ENCODE measurements at places on chromosomes 3 and 15.

GRCh38 chr15:50137893-50138292 lies 18.9 kb upstream of the ATP8B4 start:
- DNase-seq: no peak

GRCh38 chr3:30500666-30501399 lies 105.6 kb upstream of the TGFBR2 start:
- DNase-seq: no peak

- DNase-seq: no peak
These were observed 19.9 kb downstream of the NUP210 start for GRCh38 chr3:13400114-13400673.

GRCh38 chr3:69409831-69410230 lies 23.9 kb upstream of the FRMD4B start:
- DNase-seq: no peak

- DNase-seq: no peak
These were observed 50.6 kb downstream of the CMTM6 start for GRCh38 chr3:32452009-32452408.

GRCh38 chr3:55868347-55868746 lies 381.2 kb upstream of the WNT5A start:
- no peak for DNase-seq

GRCh38 chr3:1318296-1319005 lies 225.6 kb downstream of the CNTN6 start:
- DNase-seq: no peak

- no peak for DNase-seq
These were observed 33.3 kb upstream of the SPESP1 start for GRCh38 chr15:68897016-68897415.

GRCh38 chr3:11187681-11188080 lies 33.4 kb downstream of the HRH1 start:
- DNase-seq: no peak

GRCh38 chr15:37008205-37008604 lies 92.1 kb downstream of the MEIS2 start:
- no peak for DNase-seq

- peak; percentile 85 for DNase-seq
These were observed 951 bp downstream of the GPR62 start for GRCh38 chr3:51955893-51956770.

DNA sequence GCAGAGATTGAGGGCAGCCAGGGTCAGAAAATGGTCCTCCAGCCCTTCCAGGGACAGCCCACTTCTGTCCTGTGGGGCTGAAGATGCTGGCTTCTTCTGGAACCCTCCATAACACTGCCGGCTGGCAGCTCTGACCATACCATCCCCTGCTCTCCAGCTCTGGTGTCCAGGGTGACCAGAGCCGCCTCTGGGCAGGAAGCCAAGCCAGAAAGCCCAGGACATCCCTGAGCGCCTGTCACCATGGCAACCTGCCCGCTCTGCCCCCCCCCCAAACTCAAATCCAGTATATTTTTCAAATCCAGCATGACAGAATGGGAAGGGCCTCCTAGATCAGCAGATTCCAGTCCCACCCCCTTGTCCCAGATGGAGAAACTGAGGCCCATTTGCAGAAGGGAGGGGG lies 420 bp upstream of the TMIE start:
- no peak for DNase-seq

DNA sequence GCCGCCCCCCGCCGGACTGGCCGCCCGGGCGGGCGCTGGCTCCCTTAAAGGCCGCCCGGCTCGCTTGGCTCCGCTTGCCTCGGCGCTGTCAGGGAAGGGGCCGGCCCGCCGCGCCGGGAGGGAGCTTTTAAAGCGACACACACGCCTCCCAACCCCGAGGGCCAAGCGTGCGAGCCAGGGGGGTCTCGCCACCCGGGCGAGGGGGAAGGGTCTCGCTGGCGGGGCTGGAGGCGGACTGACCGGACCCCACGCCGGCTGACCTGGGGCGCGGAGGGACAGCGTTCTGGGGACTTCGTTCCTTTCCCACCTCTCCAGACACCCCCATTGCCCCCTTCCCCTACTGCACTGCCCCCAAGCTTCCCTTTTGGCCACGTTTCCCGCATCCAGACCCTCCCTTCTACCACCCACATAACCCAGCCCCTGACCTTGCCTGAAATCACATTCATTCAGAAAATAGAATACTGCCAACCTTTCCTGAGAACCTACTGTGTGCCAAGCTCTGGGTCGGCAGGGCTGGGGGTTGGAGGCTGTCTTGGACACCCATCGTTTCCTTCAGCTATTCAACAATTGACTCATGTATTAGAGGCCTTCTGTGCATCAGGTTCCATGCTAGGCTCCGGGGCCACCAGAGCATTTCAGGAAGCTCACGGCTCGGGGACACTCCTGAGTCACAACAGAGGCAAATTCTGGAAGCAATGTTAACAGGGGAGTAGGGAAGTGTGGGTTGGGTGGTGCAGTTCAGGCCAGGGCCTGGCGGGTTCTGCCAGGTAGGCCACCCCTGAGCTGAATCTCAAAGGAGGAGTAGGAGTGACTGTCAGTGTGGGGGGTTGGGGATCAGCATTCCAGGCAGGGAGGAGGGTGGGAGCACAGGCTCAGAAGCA lies at the start of gene INSYN1:
INSYN1 (minus strand) TSS at position 102 of the 881 bp plus-strand sequence. CDS start 2,221 bp downstream, outside the sequence.
- DNase-seq: peak; percentile 90

GRCh38 chr3:186839874-186840641 lies 2.5 kb upstream of the ADIPOQ start:
- DNase-seq: no peak

DNA sequence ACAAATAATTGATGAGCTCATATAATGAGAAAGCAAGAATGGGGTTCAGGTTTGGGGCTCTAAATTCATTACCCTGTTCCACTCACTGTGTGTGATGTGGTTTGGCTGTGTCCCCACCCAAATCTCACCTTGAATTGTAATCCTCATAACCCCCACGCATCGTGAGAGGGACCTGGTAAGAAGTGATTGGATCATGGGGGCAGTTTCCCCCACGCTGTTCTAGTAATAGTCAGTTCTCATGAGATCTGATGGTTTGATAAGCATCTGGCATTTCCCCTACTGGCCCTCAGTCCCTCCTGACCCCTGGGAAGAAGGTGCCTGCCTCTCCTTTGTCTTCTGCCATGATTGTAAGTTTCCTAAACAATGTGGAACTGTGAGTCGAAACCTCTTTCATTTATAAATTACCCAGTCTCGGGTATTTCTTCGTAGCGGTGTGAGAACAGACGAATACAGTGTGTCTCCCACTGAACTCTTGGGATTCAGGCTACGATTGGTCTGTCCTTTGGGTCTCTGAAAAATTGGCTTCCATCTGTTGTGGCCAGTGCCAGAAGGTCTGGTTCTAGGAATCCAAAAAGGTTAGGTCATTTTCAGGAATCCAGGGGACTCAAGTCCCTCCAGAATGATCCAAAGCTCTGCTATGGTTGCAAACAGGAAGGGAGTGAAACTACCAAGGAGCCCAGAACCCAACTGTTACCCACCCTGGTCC lies 87.7 kb downstream of the XXYLT1 start:
- DNase-seq: peak; percentile 58

All from lower leg skin (tissue), 4 donors.